Breast epithelium (tissue), 4 donors: ENCODE measurements at places on chromosomes 4 and X. TPM values are rescaled to one million over a fixed set of nuclear protein-coding genes. Genes with fewer than 3 reads are reported as not detected.

DNA sequence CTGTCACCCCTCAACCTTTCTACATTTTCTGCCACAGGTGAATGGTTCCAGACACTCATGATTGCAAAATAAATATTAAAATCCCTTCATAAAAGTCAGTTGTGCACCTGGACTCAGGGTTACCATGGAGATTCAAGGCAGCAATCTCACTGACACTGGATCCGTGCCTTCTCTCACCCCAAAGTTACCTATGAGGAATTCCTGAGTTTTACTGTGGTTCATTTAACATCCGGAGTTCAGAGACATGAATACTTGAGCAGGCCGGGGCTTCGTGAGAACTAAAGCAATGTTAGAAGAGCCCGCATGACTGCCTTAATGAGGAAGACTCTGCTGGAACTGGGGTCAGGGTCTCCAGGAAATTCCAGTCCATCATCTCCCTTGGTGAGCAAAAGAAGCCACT lies 12.5 kb upstream of the CLNK start:
- DNase-seq: no peak
- no peaks in the 10 kb centered on the region for H3K4me1 ChIP-seq
- no peaks in the 10 kb centered on the region for H3K36me3 ChIP-seq

GRCh38 chrX:16524316-16524715 lies 125.6 kb upstream of the S100G start:
- DNase-seq: no peak
- H3K27me3 ChIP-seq: peaks cover 14% of the 10 kb centered on the region
- H3K36me3 ChIP-seq: no peaks in the 10 kb centered on the region
- no peak overlapping the region for H3K4me3 ChIP-seq

DNA sequence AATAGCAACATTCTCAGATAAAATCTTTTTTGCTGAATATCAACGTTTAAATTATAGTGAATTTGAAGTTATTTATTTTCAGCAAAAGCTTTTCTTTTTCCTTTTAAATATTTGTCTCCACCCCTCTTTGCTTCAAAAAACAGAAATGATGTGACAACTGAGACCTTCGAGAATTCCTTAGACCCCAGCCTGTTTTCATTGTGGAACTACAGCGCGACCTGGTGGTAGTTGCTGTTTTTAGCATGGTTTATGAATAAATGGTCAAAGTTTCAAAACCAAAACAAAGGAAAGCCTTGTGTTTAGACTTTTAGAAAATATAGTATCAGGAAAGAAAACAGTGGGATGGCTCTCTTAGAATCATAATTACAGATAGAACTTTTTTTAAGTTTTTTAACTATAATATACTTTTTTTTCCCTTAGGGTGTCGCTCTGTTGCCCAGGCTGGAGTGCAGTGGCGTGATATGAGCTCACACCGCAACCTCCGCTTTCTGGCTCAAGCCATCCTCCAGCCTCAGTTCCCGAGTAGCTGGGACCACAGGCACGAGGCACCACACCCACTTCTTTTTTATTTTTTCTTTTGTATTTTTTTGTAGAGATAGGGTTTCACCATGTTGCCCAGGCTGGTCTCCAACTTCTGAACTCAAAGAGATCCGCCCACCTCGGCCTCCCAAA lies 26.8 kb upstream of the TMEM184C start:
- no peak overlapping the region for H3K4me3 ChIP-seq
- no peaks in the 10 kb centered on the region for H3K36me3 ChIP-seq

GPC4 gene
- total RNA-seq: 5.2 TPM

DNA sequence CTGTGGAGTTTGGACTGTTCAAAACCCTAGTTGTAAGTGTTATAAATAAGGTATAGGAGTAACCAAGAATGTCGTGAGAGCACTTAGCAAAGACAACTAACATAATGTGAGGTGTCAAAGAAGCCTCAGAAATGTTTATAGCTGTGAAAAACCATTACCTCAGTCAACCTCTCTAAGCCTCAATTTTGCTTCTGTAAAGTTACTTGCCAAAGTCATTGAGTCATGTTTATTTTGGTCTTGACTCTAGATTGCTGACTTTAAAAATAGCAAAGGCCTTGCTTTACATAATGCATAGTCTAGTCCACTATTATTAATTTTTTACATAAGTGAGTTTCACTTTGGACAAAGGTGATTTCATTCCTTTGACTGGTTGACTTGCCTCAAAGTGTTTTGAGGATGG lies 257.6 kb upstream of the CXXC4 start:
- H3K36me3 ChIP-seq: no peaks in the 10 kb centered on the region
- H3K4me1 ChIP-seq: no peaks in the 10 kb centered on the region
- no peak overlapping the region for H3K27ac ChIP-seq
- no peak overlapping the region for H3K4me3 ChIP-seq
- no peak for DNase-seq

GRCh38 chr4:184171011-184171410 lies 46.7 kb downstream of the ENPP6 start:
- H3K27ac ChIP-seq: no peak overlapping the region
- no peak for DNase-seq
- H3K27me3 ChIP-seq: no peaks in the 10 kb centered on the region
- no peaks in the 10 kb centered on the region for H3K4me1 ChIP-seq
- H3K4me3 ChIP-seq: no peak overlapping the region

DNA sequence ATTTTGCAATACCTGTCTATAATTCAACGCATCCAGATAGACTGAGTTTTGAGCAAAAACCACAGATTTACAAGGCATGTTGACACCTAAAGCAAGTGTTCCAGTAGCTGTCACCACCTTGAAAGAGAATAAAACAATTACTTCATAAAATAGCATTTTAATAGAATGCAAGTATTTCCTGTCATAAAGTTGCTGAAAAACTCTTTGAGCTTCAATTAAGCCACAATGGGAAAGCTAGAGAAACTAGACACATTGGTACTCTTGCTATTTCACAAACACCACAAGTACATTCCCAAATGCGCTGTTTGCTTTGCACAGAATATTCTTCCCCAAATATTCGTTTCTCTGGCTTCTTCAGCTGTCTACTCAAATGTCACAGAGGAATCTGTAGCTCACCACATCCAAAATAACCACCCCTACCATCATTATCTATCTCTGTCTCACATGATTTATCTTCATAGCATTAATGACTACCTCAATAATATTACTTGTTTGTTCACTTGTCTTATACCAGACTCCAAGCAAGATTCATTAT lies 70.3 kb downstream of the DDX60 start:
- no peak overlapping the region for H3K27ac ChIP-seq
- no peaks in the 10 kb centered on the region for H3K27me3 ChIP-seq
- H3K36me3 ChIP-seq: no peaks in the 10 kb centered on the region

DNA sequence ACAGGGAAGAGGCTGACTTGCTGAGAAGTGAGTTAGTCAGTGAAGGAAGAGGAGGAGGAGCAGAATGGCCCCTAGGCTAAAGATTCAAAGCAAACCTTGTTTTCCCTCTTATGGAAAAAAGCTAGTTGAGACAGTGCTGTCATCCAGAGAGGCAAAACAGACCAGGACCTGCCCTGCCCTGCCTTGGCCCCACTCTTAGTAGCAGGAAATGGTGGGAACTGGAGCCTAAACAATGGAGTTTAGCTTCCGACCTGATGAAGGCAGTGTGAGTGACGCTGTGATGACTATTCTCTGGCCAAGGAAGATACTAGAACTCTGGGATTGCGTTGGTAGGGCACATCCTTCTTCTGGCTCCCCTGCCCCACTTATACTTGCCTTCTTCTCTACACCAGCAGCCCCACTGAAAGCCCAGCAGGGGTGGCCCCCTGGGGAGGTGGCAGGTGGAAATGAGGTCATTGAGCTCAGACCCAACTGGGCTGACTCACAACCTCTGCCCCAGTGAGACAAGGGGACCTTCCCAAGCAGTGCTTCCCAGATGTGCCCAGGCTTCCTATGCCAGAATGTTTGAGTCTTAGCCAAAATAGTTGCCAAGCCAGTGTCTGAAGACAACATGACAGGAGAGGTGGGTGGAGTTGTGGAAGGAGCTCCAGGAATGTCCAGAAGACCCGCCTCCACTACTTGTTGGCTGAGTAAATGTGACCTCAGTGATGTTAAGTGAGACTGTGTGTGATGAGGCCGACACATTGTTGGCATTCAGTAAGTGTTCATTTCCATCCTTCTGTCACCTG lies 38.8 kb downstream of the MSN start:
- no peaks in the 10 kb centered on the region for H3K27me3 ChIP-seq
- peak; percentile 46 for DNase-seq
- peak overlapping the region; percentile 89 for H3K27ac ChIP-seq
- no peak overlapping the region for H3K4me3 ChIP-seq

HSFX4 gene
- total RNA-seq: not detected

DNA sequence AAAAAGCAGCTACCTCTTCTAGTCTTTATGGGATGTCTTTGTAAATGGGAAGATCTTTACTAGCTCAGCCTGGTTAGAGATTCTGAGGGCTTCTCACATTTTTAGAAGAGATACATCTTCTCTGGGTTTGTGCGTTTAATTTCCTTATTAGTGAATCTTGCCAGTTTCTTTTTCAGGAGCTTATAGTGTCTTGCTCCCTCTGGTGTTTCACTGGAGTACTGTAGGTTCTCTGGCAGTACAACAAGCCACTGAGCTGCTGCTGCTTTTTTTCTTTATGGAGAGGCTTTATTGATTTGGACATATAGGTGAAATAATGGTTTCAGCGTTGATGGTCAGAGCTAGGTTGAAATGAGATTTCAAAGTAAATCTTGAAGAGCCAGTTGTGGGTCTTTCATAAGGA lies 82.9 kb downstream of the LAS1L start:
- no peaks in the 10 kb centered on the region for H3K36me3 ChIP-seq
- H3K4me1 ChIP-seq: no peaks in the 10 kb centered on the region
- H3K4me3 ChIP-seq: no peak overlapping the region
- H3K27ac ChIP-seq: no peak overlapping the region
- no peak for DNase-seq
- H3K27me3 ChIP-seq: no peaks in the 10 kb centered on the region

SAGE1 gene
- not detected for total RNA-seq

DNA sequence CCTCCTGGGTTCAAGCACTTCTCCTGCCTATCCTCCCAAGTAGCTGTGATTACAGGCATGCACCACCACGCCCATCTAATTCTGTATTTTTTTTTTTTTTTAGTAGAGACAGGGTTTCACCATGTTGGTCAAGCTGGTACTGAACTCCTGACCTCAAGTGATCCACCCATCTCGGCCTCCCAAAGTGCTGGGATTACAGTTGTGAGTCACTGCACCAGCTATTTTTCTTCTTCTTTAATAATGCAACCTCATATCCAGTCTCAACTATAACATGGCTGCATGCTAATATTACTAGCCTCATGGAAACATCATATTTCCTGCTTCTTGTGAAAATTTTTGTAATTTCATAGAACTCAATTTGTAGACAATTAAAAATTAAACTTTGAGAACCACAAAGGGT lies 706.5 kb downstream of the KCTD8 start:
- no peak overlapping the region for H3K4me3 ChIP-seq
- H3K27ac ChIP-seq: no peak overlapping the region
- H3K36me3 ChIP-seq: no peaks in the 10 kb centered on the region
- no peaks in the 10 kb centered on the region for H3K27me3 ChIP-seq
- DNase-seq: no peak

- H3K4me3 ChIP-seq: no peak overlapping the region
- H3K27ac ChIP-seq: no peak overlapping the region
- H3K27me3 ChIP-seq: peaks cover 56% of the 10 kb centered on the region
- no peaks in the 10 kb centered on the region for H3K4me1 ChIP-seq
These were observed 68.9 kb upstream of the PRPS2 start for GRCh38 chrX:12722314-12722713.

GRCh38 chr4:102478186-102478585 lies 23.0 kb upstream of the NFKB1 start:
- no peaks in the 10 kb centered on the region for H3K4me1 ChIP-seq
- H3K27me3 ChIP-seq: no peaks in the 10 kb centered on the region
- no peaks in the 10 kb centered on the region for H3K36me3 ChIP-seq
- DNase-seq: no peak
- no peak overlapping the region for H3K27ac ChIP-seq
- H3K4me3 ChIP-seq: no peak overlapping the region

- H3K4me1 ChIP-seq: no peaks in the 10 kb centered on the region
- no peaks in the 10 kb centered on the region for H3K27me3 ChIP-seq
- no peak overlapping the region for H3K27ac ChIP-seq
- no peak for DNase-seq
- H3K4me3 ChIP-seq: no peak overlapping the region
These were observed 46.4 kb upstream of the SPRY1 start for GRCh38 chr4:123350191-123350544.

PAGE4 gene
- not detected for total RNA-seq

DNA sequence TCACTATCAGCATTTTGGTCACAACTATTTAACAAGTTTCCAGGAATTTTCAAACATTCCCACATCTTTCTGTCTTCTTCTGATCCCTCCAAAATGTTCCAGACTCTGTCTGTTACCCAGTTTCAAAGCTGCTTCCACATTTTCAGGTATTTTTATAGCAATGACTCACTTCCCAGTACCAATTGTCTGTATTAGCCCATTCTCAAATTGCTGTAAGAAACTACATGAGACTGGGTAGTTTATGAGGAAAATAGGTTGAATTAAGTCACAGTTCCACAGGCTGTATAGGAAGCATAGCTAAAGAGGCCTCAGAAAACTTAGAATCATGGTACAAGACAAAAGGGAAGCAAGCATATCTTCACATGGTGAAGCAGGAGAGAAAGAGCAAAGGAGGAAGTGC lies 475.0 kb upstream of the PCDH7 start:
- no peaks in the 10 kb centered on the region for H3K4me1 ChIP-seq
- H3K4me3 ChIP-seq: no peak overlapping the region
- no peak overlapping the region for H3K27ac ChIP-seq

- no peak for DNase-seq
- H3K27ac ChIP-seq: peak overlapping the region; percentile 12
- H3K4me3 ChIP-seq: no peak overlapping the region
- no peaks in the 10 kb centered on the region for H3K27me3 ChIP-seq
- no peaks in the 10 kb centered on the region for H3K36me3 ChIP-seq
These were observed 25.3 kb downstream of the FAM241A start for GRCh38 chr4:112170451-112170993.

RTL5 gene
- total RNA-seq: 5.0 TPM

H2BW2 gene
- not detected for total RNA-seq

DNA sequence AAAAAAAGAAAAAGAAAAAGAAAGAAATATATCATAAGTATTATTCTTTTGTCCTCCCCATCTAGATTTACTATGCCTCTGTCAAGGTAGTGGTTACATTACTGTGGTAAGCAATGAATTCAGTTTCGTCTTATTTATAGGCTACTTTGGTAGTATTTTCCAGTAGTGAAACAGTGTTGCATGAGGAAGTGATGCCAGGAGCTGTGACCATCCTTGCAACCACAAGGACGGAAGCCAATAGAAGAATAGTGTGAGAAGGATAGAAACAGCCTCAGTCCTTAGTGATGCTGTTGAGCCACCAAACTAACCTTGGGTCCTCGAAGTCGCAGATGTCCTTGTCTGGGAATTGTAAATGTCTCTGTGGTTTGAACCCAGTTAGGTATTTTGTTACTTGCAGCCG lies 328.5 kb downstream of the PPP3CA start:
- H3K36me3 ChIP-seq: no peaks in the 10 kb centered on the region
- no peaks in the 10 kb centered on the region for H3K4me1 ChIP-seq
- DNase-seq: no peak
- no peak overlapping the region for H3K4me3 ChIP-seq
- peak overlapping the region; percentile 35 for H3K27ac ChIP-seq
- no peaks in the 10 kb centered on the region for H3K27me3 ChIP-seq

DNA sequence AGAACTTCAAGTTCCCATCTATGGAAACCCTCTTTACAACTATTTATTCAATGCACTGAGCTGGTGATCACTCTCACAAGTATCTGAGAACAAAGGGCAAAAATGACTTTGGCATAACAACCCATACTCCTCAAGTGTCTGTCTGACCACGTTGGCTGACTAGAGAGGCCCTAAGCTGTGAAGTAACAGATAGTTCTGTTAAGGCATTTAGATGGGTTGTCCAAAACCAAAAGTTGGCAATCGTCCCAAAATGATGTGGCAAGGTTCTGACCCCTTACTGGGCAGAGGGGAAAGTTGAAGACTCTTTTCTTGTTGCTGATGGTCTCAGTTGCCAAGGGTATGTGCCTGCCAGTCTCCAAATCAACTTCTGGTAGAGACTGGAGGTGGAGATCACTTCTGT lies 524.8 kb downstream of the PPARGC1A start:
- no peaks in the 10 kb centered on the region for H3K27me3 ChIP-seq
- no peak overlapping the region for H3K4me3 ChIP-seq
- no peak overlapping the region for H3K27ac ChIP-seq
- DNase-seq: no peak
